ENCODE measurements at places on chromosomes 6 and 20. TPM values are rescaled to one million over a fixed set of nuclear protein-coding genes. Genes with fewer than 3 reads are reported as not detected.

The LST1 gene
- total RNA-seq = not detected

The BPI gene
- total RNA-seq = not detected

The TAP1 gene
- 50.6 TPM for total RNA-seq

The ZBP1 gene
- 0.74 TPM for total RNA-seq

The HAO1 gene
- total RNA-seq = not detected

The FITM2 gene
- total RNA-seq = 7.4 TPM

The TSPO2 gene
- not detected for total RNA-seq

The TMEM170B gene
- 2.5 TPM for total RNA-seq

DNA sequence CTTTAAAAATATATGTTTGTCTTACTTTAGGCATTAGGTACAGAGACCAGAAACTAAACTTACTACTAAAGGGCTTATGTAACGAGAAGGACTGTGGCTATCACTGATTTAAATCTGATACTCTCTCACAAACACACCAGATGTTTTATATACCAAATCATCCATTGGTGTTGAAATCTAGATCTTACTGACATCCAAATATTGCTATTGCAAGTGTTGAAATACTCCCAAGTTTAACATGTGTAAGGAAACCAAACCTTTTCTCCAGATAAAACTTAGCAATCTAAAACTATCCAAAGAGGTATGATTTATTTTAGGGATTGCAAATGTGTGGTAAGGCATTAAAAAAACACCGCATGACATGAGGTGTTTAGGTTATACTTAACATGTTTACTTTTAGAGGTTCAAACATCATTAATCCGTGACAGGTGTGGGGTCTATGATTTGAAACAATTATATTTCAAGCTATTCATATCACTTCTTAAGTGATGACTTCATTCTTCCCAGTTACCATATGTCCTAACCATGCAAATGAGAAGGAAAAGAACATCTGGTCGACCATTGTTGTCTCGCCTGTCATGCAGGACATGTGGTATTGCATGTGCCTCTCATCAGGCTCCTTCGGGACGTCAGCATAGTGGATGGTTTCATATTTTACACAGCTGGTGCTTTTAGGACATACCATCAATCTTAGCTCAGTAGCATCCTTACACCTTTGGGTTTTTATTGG lies 168.3 kb upstream of the SPACA1 start:
- no peak for DNase-seq

DNA sequence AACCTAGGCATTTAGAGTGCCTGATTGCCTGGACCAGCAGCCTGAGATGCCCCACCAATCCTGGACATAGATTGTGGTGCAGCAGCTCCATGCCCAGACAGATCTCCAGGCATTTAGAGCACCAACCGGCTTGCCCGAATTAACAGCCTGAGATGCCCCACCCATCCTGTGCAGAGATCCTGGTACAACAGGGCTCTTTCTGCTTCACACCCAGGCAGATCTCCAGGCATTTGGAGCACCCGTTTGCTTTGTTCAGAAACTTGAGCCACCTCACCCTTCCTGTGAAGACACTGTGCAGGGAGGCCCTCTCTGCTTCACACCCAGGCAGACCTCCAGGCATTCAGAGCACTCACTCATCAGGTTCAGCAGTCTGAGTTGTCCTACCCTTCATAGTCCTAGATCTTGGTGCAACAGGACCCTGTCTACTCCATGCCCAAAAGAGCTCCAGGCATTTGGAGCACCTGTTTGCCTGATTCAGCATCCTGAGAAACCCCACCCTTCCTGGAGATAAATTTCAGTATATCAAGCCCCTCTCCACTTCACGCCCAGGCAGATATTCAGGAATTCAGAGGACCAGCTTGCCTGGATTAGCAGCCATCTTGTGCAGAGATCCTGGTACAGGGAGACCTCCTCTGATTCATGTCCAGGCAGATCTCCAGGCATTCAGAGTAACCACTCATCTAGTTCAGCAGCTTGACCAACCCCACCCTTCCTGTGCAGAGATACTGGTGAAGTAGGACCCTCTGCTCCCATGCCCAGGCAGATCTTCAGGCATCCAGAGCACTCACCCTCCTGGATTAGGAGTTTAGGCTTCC lies 189.2 kb upstream of the FERMT1 start:
- no peak for DNase-seq

DNA sequence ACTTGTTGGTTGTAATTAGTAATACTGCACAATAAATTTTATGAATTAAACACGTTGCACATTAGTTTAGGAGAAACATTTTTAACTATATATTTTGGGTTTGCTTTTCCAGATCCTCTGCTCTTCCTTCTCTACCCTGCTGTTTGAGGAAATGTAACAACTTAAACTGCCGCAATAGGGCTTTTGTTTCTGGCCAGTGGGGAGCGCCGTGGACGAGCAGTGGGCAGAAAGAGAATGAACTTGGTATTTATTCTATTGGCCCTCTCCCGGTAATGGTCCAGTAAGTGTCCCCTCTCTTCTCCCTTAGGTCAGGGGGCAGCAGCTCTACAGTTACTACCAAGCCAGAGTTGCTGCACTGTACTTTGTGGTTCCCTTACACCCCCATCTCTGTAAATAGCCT lies 35.2 kb upstream of the EPHA7 start:
- no peak for DNase-seq

GRCh38 chr20:19143890-19144289 lies 68.6 kb upstream of the SLC24A3 start:
- no peak for DNase-seq

DNA sequence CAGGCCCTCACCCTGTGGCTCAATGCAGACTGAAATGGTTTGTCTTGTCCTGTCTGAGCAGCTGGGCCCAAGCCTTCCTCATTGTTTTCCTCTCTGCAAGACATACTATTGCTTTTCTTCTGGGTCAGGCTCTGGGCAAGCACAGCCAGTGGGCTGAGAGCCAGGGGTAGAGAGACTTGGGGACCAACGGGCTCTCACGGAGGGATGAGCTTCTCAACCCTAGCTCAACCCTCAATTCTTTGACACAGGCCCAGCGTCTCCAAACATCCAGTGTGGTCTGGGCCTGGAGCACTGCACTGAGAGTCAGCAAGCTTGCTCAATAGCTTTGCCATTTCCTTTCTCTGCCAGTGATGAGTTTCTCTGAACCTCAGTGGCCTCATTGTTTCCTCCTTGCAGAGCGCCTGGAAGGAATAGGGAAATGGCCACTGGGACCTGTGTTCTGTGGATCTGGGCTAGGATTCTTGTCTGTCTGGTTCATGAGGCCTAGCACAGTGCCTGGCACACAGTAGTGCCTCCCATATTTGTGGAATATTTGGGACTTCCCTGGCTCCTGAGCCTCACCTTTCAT lies 9.3 kb downstream of the ANGPT4 start:
- DNase-seq = no peak

DNA sequence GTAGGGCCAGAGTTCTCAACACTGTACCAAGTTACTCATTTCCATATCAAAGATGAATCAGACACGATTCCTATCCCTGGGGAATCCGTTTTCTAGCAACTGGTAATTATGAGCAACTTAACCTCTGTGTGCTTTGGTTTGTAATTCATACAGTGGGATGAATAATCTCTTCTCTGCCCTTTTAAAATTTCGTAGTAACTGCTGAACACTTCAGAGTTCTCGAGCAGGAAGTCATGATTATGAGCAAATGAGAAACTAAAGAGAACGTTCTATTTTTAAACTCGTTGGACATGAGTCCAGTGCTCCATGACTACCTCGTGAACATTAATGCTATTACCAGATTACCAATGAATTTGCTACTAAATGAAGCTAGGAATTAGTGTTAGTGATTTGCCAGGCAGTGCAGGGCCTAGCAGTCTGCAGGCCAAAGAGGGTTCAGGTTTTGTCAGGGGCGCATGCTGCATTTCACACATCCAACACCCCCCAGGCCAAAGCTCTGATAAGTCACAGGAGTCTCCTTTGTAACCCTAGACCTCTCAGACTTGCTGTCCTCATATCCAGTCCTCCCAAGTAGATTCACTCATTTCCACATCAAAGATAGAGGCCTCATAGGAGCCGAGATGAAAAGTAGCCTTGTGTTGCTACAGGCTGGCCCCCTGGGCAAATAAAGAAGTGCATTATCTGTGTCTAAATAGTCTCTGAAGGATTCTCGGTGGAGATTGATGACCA lies 45.8 kb upstream of the VSTM2L start:
- no peak for DNase-seq

GRCh38 chr6:44010411-44011349 lies 116.6 kb downstream of the MRPL14 start:
- DNase-seq = no peak

DNA sequence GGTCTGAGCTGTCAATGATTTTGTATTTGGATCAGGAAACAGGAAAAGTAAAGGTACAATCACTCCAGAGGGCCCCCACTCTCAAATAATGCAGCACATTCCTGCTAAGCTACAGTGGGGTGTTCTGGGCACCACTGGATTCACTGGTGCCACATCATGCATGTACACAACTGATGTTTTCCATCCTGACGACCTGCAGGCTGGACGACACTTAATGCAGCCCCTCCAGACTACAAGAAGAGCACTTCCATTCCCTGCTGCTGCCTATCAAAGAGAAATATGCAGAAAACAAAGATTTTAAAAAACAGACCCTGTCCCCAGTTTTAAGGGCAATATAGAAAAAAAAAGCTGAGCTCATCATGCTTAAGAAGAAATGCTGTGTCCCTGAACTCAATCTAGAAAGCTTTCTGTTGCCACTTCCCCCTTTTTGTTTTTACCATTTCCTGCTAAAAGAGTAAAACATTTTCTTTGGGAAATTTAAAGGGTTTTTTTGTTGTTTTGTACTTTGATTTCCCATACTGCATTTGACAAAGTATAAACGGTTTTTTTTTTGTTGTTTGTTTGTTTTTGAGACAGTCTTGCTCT lies 35.5 kb downstream of the ABHD12 start:
- no peak for DNase-seq

DNA sequence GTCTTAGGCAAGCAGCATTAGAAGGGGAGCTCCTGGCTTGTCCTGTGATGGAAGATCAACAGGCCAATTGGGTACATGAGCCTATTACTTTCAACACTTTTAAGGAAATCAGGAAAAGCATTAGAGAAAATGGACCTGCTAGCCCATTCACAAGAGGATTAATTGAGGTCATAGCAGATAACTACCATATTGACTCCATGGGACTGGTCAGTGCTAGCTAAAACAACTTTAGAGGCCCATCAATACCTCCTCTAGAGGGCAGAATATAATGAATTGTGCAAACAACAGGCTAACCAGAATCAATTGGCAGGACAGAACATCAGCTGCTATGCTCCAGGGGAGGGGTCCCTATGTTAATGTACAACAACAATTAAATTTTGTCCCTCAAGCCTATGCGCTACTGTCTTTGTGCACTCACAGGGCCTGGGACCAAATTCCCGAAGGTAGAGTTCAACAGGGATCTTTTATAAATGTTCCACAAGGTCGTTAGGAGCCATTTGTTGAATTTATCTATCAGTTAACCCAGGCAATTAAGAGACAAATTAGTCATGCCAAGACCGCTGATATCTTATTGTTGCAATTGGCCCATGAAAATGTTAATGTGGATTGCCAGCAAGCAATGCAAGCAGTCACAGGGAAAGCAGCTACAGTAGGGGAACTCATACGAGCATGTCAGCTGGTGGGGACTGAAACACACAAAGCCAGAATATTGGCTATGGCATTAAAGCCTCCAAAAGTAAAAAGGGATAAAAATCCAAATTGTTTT lies 106.6 kb upstream of the BTN3A2 start:
- DNase-seq = no peak

DNA sequence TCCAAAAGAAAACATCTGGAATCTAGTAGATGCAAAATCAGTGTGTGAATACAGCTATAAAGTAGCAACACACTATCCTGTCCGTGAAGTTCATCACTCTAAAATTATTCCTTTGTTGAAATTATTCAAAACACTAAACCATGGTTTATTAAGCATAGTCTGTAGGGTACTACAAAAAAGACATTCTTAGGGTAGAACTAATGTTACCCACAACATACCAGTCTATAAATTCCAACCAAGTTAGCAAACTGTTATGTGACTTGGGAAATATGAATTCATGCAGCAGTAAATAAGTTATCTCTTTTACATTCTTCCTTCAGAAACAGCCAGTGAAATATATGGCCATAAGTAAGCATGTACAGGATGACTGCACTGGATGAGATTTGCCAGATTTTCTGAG lies 580.3 kb upstream of the ADGRB3 start:
- no peak for DNase-seq

GRCh38 chr6:37005827-37006567 lies 542 bp downstream of the FGD2 start:
- no peak for DNase-seq

- DNase-seq = no peak
These were observed 2.0 kb upstream of the CRIP3 start for GRCh38 chr6:43310624-43311023.

GRCh38 chr6:64680446-64680845 lies 1026.6 kb downstream of the EYS start:
- no peak for DNase-seq

DNA sequence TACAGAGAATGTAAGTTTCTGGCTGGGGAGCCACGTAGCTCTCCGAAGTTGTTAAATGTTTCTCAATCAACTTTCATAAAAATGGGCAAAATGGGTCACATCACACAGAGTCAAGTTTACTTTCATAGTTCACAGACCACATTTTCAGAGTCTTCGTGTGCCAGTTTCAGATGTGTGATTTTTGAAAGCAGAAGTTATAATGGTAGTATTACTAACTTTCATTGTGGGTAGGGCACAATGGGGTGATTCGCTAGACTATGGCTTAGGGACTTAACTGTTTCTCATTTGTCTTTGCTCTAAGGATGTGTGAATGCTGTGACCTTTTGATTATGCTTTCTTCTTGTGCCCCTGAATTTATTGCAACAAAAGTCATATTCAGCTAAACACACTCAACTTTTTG lies 109.0 kb upstream of the SUPT3H start:
- DNase-seq = no peak

DNA sequence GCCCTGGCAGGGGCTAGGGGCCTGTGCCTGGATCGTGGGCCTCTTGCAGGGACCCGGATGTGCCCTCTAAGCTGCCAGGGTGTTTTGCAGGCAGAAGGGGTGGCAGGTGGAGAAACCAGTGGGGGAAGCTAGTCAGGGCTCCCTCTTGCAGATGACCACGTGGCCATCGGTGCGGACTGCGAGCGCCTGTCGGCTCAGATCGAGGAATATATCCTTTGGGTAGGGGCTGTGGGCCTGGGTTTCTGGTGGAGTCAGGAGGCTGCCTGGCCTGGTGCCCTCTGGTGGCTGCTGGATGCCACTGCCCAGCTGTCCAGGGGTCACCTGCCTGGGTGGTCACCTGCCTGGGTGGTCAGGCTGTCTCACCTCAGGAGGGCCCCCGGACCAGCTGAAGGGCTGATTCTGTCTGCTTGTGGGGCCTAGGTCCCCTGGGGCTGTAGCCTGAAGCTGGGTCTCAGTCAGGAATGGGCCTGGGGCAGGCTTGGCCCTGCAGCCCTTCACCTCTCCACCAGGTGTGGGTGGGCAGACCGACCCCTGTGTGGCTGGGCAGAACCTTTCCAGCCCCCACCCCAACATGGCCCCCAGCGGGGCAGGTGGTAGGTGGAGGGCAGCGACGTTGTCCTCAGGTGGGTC lies 6.7 kb downstream of the TCEA2 start:
- DNase-seq = no peak

All from vagina (tissue), 2 donors.